ENCODE measurements at places on chromosomes 13 and 19.

GRCh38 chr13:39784347-39784746 is 128.9 kb downstream of the COG6 start:
- no peak for DNase-seq

DNA sequence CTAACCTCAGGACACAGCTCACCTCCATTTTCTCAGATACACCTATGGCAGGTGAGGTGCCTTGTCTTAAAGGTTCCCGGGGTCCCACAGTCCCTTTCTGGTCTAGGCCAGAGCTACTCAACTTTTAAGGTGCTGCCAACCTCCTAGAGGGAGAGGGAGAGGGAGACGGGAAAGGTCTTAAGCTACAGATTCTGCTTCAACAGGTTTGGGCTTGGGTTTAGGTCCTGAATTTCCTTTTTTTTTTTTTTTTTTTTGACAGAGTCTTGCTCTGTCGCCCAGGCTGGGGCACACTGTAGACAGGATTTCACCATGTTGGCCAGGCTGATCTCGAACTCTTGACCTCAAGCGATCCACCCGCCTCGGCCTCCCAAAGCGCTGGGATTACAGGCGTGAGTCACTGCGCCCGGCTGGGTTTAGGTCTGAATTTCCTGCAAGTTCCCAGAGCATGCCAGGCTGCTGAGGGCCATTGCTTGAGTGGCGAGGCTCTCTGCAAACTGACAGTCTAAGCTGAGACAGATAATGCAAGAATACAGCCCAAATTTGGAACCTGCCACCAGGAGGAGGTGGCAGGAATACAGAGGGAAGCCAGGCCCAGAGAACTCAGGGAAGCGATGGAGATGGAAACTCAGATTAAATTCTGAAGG is 7.8 kb upstream of the SYCN start:
- DNase-seq: no peak

DNA sequence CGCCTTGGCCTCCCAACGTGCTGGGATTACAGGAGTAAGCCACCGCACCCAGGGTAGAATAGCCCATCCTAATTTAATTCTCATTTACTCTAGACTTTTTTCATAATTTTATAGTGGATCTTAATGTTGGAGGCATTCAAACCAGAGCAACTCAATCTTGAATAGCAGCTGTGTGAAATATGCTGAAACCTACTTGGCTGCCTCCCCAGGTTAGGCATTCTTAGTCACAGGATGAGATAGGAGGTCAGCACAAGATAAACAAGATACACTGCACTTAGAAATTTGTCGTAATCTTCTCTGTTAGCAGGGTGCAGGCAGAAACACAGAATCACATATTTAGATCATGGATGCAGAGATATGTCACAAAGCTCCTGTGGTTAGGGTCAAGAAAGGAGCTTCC is 2.7 kb upstream of the ZNF43 start:
- no peak for DNase-seq

GRCh38 chr13:43872181-43872580 is 7.4 kb downstream of the CCDC122 start:
- no peak for DNase-seq

DNA sequence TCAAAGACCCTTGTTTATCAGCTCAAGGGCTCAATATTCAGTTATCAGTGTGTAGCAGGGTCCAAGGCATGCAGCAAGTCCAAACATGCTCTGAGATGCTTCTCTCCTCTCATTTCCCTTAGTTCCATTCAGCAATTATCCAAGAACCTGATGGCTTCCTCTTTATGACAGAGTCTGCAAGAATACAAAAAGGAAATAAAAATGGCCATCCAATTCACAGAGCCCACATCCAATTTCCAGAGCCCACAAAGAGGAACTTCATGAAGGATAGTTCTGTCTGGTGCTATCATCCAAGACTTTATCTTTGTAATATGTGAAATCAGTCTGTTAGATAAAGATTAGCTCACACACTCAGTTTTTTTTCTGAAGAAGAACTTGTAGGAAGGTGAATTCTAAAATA is 217.2 kb downstream of the LACC1 start:
- no peak for DNase-seq
